Bronchial epithelial cell (primary cell): ENCODE measurements at places on chromosomes 11 and 22. TPM values are rescaled to one million over a fixed set of nuclear protein-coding genes. Genes with fewer than 3 reads are reported as not detected.

GRCh38 chr11:76336597-76336996 is 44.3 kb downstream of the THAP12 start:
- DNase-seq: no peak

DNA sequence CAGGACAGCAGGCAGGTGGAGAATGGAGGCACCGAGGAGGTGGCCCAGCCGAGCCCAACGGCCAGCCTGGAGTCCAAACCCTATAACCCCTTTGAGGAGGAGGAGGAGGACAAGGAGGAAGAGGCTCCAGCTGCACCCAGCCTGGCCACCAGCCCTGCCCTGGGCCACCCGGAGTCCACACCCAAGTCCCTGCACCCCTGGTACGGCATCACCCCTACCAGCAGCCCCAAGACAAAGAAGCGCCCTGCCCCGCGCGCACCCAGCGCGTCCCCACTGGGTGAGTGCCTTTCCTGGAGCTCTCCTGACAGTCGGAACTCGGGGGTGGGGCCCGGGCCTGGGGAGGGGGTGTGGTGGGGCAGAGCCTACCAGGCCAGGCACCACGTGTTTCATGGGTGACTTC is 19.7 kb downstream of the MICALL1 start:
- DNase-seq: no peak

Gene PICALM
- total RNA-seq: 196 and 203 TPM in 2 replicates

GRCh38 chr11:108635106-108635505 is 29.8 kb upstream of the DDX10 start:
- DNase-seq: peak; percentile 83

GRCh38 chr11:130340671-130341319 is 26.1 kb upstream of the ZBTB44 start:
- DNase-seq: no peak

GRCh38 chr11:65115361-65116082 is 2.0 kb downstream of the ZNHIT2 start:
- DNase-seq: no peak

DNA sequence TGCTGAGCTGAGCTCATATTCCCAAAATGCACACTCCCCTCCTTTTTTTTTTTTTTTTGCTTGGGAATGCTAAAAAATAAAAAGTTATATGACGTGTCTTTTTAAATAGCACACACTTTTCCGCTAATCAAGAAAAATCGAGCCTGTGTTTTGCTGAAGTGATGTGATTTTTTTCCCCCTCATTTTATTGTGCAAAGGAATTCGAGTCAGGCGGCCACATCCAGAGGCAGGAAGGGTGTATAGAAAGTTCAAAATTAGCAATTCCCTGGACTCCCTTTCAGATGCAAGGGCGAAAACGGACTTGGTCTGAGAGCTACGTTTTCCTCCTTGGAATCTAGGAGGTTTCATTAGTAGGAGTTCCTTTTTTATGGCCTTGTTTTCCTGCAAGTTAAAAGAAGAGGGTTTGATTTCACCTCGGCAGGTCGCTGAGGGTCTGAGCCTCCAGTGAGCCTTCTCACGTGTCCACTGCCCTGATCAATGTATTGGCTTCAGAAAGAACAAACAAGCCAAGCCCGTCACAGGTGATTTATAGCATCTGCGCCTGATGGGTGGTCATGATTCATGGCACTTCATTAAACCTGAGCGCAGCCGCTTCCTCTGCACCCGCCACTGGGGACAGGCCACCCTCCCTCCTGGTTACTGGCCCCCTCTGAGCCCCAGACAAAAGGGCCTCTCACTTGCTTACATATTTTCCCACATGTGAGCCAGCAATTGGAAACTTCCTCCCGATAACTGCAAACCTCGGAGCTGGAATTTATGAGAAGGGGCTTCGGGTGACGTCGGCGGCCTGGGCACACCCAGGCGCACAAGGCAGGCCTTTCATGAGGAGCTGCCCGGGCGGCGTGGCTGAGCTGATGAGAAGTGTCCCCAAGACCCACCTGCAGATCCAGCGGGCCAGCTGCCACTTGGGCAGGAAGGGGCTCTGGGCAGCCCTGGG is 64.4 kb upstream of the LINC01488 start:
- no peak for DNase-seq

DNA sequence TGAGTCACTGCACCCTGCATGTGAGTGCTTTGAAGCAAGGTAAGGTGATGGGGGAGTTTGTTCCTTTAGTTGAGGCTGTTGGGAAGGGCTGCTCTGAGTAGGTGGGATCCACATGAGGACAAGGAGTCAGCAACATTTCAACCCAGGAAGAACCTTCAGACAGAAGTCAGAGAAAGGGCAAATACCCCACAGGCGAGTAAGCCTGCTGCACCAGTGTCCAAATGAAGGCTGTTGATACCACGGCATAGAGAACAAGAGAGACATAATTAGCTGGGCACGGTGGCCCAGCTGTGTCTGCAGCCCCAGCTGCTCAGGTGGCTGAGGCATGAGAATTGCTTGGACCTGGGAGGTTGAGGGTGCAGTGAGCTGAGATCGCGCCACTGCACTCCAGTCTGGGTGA is 54.3 kb upstream of the CLMP start:
- no peak for DNase-seq

- no peak for DNase-seq
These were observed 35.7 kb downstream of the EIF3F start for GRCh38 chr11:8022876-8023275.

- DNase-seq: no peak
These were observed 5.1 kb downstream of the CHRNA10 start for GRCh38 chr11:3666023-3666530.
